T-helper 2 cell treated with Interferon-gamma antibody and Interleukin-4, amounts not matched to agents 100 ng/mL and 5 ng/mL, for 36 hours (primary cell): ENCODE measurements at places on chromosomes 13 and 19. TPM values are rescaled to one million over a fixed set of nuclear protein-coding genes. Genes with fewer than 3 reads are reported as not detected.

The TUBGCP3 gene
- 68.2 and 68.4 TPM in 2 replicates for total RNA-seq

The SIGLEC8 gene
- not detected in 2 replicates for total RNA-seq

The ZNF419 gene
- 5.9 and 6.7 TPM in 2 replicates for total RNA-seq

The SMIM17 gene
- not detected in 2 replicates for total RNA-seq

The LGI4 gene
- total RNA-seq: 0.27 TPM in 2 replicates

The CERS1 gene
- total RNA-seq: not detected in 2 replicates

The PALM3 gene
- total RNA-seq: 0.30 TPM in 1 of 2 replicates, not detected in the other
